ENCODE measurements at places on chromosomes 5 and 9. TPM values are rescaled to one million over a fixed set of nuclear protein-coding genes. Genes with fewer than 3 reads are reported as not detected.

Gene SLC22A4
- total RNA-seq, result 4.9 TPM

Gene PHYHD1
- total RNA-seq, result not detected

Gene BAG1
- 141 TPM for total RNA-seq

Gene BASP1
- 327 TPM for total RNA-seq

Gene TMEM252
- not detected for total RNA-seq

Gene FIBCD1
- 16.1 TPM for total RNA-seq

Gene NUDT2
- 22.7 TPM for total RNA-seq

Gene GNAQ
- 19.2 TPM for total RNA-seq

Gene ZBTB34
- total RNA-seq, result 2.8 TPM

Gene KCNN2
- not detected for total RNA-seq

Gene SLU7
- 52.0 TPM for total RNA-seq

Gene WWC1
- 100 TPM for total RNA-seq

Gene CTSV
- 11.7 TPM for total RNA-seq

Gene FAM200C
- total RNA-seq, result 2.3 TPM

Gene LCN10
- not detected for total RNA-seq

Gene AK1
- 37.7 TPM for total RNA-seq

Gene HMMR
- 25.3 TPM for total RNA-seq

Gene PPP2CA
- 279 TPM for total RNA-seq

Gene PLCXD3
- 0.13 TPM for total RNA-seq

Gene SLC25A2
- not detected for total RNA-seq

Gene NIPAL4
- total RNA-seq, result 14.1 TPM

All from A549 treated with ZK216348 at 1 μM for 4 hours (cell line).